ENCODE measurements at places on chromosomes 7 and 10. TPM values are rescaled to one million over a fixed set of nuclear protein-coding genes. Genes with fewer than 3 reads are reported as not detected.

CNPY1 gene
- total RNA-seq: not detected

SPDYE9 gene
- total RNA-seq: not detected

CFAP43 gene
- 1.9 TPM for total RNA-seq

GPR141 gene
- 0.81 TPM for total RNA-seq

All from ureter (tissue), 1 donor.